ENCODE measurements at places on chromosomes 13 and 19. TPM values are rescaled to one million over a fixed set of nuclear protein-coding genes. Genes with fewer than 3 reads are reported as not detected.

Gene PTGIR
- not detected for total RNA-seq

Gene LYPD3
- total RNA-seq = 0.22 TPM

Gene ZNF610
- not detected for total RNA-seq

Gene KLF1
- total RNA-seq = 0.05 TPM

Gene HSH2D
- total RNA-seq = not detected

Gene PPAN
- 38.9 TPM for total RNA-seq

Gene LRRC63
- total RNA-seq = 0.08 TPM

Gene EDDM13
- not detected for total RNA-seq
